Trophoblast cell (in vitro differentiated cells and primary cell): ENCODE measurements at places on chromosomes 4 and X.

- DNase-seq, result no peak
These were observed 150.1 kb downstream of the DHX15 start for GRCh38 chr4:24434241-24434640.

DNA sequence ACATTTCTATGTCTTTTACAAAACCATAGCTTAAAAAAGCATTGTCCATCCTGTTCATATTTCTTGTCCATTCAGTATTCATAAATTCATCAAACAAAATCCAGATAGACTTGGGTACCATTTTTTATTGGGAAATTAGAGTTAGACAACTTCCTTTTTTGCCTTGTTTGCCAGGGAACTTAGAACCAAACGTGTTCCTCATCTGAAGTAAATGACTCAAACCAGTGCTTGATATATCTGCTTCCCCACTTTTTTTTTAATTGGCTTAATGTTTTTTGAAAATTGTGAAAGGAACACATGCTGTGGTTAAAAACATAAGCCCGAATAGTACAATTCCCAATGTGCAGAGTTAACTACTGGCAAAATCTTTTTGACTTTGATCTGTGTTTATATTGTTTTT is 44.2 kb downstream of the DLG3 start:
- no peak for DNase-seq

- no peak for DNase-seq
These were observed 54.1 kb downstream of the SHROOM3 start for GRCh38 chr4:76488888-76489685.

DNA sequence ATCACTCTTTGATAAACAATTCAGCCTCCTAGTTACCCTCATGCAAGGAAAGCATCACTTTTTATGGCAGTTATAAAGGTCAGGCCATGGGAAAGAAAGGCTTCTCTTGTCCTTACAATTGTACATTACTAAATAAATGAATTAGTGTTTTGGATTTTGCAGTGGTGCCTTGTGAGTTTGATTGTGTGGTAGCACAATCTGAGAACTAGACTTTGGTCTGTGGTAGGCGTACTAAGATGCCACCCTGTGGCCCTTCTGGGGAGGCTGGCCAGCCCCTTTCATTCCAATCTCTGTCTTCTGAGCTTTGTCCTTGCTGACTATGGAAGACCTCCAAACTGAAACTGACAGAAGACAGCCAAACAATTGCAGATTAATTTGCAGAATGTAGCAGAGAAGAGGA is 14.6 kb upstream of the HNRNPD start:
- DNase-seq, result no peak

- DNase-seq, result no peak
These were observed 28.7 kb downstream of the DOCK11 start for GRCh38 chrX:118524344-118524743.

DNA sequence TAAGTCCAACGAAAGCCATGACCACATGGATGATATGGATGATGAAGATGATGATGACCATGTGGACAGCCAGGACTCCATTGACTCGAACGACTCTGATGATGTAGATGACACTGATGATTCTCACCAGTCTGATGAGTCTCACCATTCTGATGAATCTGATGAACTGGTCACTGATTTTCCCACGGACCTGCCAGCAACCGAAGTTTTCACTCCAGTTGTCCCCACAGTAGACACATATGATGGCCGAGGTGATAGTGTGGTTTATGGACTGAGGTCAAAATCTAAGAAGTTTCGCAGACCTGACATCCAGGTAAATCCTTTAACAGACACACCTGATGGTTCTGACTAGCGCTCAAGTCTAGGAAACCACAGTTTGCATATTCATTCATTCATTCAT is 6.0 kb downstream of the SPP1 start:
- no peak for DNase-seq

- no peak for DNase-seq
These were observed 585.7 kb downstream of the IL15 start for GRCh38 chr4:142222127-142222526.

DNA sequence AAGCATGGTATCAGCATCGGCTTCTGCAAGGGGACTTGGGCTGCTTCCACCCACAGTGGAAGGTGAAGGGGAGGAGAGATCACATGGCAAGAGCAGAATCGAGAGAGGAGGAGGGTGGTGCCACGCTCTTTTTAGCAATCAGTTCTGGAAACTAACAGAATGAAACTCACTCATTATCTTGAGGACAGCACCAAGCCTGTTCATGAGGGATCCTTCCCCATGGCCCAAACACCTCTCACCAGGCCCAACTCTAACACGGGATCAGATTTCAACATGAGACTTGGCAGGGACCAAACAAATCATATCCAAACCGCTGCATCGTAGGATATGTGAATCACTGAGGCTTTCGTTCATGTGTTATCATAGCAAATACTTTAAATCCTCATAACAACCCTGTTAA is 125.5 kb downstream of the GPC3 start:
- no peak for DNase-seq

GRCh38 chr4:158739600-158739999 is 16.4 kb upstream of the PPID start:
- no peak for DNase-seq

- no peak for DNase-seq
These were observed 1.6 kb downstream of the MED14 start for GRCh38 chrX:40733706-40734105.

GRCh38 chr4:127446427-127446885 is 186.3 kb upstream of the INTU start:
- no peak for DNase-seq

DNA sequence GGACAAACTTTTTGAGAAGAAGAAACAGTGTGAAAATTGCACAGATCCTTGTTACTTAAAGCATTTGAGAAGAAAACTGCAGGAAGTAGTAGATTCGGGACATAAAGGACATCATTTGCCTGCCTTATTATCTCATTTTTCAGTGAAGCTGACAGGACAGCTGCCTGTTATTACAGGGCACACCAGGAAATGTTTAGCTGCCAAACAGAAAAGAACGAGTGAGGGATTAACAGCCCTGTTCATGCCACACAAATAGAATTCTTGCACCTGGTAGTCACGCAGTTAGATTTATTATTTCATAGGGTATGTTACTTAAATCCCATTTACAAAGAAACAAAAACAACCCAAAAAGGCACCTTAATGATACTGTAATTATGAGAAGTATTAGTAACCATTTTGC is 100.6 kb downstream of the CHIC2 start:
- no peak for DNase-seq

DNA sequence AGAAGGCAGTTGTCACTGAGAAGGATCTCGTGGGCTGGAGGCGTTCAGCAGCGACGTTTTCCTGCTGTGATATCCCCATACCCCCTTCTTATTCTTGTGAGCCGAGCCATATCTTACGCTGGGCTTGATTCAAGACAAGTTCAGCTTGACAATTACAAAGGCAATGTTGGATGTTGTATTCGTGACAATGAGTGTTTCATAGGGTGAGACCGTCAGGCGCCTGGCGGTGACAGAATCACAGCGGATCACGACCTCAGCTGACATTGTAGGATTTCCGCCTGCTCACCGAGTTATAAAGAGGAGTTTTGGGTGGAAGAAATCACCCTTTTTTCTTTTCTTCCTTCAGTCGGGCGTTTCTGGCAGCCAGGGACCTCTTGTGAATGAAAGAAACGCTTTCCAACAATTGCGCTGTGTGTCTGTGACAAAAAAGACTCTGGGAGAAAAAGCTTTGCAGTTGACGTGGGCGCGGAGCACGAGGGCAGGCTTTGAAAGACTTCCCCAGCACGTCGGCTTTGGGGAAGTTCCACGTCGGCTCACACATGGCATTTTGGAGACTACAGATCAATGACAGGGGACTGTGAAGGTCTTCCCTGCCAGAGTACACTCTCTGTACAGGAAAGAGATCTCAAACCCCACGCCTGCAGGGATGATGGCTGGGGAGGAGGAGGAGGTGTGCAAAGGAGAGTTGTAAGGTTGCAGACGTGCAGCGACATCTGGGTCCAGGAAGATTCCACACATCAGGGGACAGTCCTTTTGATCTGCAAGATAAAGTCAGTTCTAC is 135.4 kb downstream of the CRLF2 start:
- DNase-seq, result no peak

DNA sequence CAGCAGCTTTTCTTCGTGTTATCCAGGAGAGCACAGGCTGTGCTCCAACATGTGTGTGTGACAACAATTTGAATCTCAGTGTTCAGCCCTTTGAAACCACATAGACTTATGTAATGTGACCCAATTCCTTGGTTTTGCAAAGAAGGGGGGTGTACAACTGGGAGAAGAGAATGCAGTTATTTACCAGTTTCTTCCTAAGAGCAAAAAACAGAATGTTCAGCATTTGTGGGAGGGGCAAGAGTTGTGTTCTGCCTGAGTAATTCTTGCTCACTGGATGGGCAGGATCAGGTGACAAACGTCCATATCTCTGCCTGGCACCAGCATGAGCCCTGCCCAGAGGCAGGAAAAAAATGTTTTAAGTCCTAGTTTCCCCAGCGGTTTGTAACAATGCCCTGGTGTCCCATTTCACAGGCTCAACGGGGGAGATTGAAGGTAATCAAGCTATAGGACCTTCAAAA is 72.0 kb downstream of the PRPS1 start:
- peak; percentile 45 for DNase-seq

- DNase-seq, result no peak
These were observed 3.3 kb downstream of the CXCL1 start for GRCh38 chr4:73872316-73873108.

GRCh38 chr4:109462297-109462696 is 28.7 kb downstream of the SEC24B start:
- no peak for DNase-seq

GRCh38 chrX:139920316-139920715 is 12.5 kb downstream of the ATP11C start:
- DNase-seq, result no peak

GRCh38 chr4:16858275-16858752 is 40.1 kb downstream of the LDB2 start:
- no peak for DNase-seq

DNA sequence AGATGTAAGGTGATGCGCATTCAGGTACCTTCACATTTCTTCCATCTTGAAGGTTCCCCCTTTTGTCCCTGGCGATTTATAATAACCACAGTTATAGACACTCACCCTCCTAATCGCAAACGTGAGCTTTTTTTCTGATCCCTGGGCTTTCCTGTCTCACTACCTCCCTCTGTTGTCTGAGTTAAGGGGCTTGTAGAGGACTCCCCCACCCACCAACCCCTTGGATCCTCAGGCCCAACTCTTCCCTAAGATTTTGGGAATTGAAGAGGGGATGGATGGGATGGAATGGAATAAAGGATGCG is 1.4 kb downstream of the CNKSR2 start:
- DNase-seq, result no peak

DNA sequence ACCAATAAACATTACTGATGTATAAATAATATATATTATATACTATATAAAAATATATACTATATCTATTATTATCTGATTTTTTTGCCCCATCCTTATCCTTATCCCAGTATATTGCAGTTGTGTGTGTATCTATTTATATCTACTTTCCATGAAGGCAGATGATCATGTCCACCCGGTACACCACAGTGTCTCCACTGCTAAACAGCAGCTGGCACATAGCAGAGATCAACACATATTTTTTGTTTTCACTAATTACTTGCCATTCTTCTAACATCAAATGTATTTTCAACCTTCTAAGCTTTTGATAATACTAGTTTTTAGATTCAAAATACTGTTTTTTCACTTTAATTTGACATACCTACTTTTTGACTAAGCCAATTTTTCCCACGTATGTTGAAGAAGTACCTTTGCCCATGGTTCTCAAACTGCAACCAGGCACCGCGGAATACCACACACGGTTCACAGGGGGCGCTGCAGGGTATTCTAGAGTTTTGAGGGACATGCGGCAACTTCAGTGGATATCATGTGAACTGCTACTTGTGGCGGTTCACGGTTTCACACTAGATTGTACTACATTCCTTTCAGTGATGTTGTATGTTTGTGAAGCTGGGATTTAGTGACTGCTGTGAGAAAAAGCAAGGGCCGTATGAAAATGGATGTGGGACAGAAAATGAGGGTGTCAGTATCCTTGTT is 182.5 kb upstream of the NPY2R start:
- peak; percentile 33 for DNase-seq

DNA sequence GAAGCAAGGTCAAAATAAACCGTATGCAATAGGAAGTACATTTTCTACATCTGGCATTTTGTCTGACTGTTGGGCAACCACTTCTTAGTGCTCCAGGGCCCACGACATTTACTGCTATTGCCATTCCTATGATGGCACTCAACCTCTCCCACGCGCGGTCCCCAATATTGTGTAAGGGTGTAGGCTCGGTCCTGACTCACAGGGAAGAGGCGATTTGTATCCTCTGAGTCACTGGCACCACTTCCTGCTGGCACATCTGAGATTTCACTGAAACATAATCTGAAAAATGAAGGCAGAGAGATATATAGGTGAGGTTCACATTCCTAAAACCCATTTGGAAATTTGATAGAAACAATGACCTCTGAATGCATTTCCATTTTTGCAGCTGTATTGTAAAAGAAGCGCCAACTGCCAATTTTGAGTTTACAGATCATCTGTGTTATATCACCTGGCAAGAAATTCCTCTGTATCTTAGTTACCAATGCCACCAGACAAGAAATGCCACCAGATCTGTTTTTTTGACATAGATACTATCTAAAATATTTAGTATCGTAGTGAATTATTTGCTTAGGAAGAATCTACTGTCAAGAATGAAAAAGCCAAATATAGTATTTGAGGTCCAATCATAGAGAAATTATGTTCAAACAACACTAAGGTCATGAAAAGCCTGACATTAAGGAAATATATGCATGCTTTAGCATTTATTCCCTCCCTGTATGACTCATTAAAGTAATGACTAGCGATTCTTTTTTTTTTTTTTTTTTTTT is 9.8 kb downstream of the EREG start:
- peak; percentile 81 for DNase-seq
